ENCODE measurements at places on chromosomes 4 and X.

GRCh38 chrX:123199338-123199737 lies 15.3 kb downstream of the GRIA3 start:
- no peak for DNase-seq

GRCh38 chr4:1716065-1716945 lies 4.2 kb upstream of the SLBP start:
- no peak for DNase-seq

- no peak for DNase-seq
These were observed 83.2 kb upstream of the FAT1 start for GRCh38 chr4:186806679-186807421.

DNA sequence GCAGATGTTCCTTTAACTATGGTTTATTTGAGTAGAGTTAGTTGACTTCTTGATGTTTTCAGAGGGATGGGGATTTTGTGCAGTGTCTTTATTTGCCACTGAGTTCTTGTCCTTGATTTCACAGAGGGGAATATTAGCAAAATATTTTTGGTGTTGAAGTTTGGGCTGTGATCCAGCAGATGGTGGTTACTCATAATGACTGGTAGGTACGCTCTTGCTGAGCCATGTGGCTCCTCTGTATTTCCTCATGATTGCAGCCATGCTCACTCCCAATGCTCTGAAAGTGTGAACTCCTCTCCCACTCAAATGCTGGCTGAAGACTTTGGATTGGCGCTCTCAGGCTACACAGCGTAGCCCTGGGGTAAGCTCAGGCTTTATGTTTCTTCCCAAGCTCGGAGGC lies 77.7 kb downstream of the KLF8 start:
- no peak for DNase-seq

DNA sequence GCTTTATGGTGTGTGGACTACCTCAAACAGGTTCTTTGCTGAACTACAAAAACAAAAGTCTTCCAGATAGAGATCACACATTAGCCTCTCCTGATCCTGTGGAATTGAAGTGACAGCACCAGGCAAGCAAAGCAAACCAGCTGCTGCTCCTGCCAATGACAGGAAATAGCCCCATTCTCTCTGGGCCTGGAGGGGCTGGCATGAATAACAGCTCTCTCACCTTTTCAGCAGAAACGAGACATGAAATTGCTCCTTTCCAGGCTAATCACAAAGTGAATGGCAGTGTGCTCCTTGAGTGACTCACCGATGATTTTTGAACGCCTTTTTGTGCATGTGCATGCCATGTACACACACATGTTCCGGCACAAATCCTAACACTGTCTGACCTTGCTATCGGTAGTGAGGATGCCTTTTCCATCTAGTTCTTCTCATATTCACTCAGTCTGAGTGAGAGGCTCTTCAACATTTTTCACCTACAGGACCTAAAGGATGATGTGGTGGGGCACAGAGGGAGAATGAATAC lies 24.4 kb downstream of the MFAP3L start:
- DNase-seq = no peak

GRCh38 chrX:100663642-100664041 lies 19.6 kb downstream of the SRPX2 start:
- no peak for DNase-seq

DNA sequence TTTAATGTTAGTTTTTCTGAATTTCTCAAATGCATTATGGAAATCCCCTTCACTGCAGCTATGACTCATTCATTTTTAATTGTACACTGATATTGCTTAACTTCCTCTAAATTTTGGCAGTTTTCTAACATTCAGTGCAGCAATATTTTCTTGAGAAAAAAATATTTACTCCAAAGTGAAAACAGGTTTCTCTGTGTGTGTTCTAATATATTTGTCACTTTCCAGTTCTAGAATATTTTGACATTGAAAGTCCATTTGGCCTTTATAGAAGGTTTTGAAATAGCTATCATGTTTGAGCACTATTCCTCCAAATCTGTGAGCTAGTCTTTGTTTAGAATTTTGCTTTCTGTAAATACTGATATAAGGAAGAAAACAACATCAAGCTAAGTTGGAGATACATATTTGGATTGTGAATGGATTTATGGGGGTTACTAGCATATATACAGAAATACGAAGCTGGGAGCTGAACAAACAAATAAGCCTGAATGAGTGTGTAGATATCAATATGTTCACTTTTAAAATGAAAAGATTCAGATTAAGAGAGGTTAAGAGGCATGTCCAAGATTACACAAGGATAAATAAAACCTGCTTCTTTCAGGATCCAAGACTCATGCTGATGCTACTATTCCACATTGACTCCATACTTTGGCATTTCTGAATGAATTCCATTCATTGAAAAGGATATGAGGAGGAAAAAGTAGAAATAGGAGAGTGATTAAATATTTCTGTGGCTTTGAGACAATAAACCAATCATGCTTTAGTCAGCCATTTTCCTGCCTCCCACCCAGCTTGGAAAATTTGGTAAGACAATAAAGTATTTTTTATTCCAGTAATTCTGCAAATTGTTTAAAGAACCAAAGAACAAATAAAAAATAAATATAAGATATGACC lies 57.3 kb upstream of the SLIT2 start:
- DNase-seq = no peak

GRCh38 chrX:24264383-24264782 lies 49.5 kb downstream of the SUPT20HL2 start:
- DNase-seq = no peak

GRCh38 chr4:89752932-89753598 lies 83.9 kb downstream of the SNCA start:
- DNase-seq = peak; percentile 51

- no peak for DNase-seq
These were observed 10.0 kb downstream of the EPGN start for GRCh38 chr4:74318276-74318675.

- no peak for DNase-seq
These were observed 42.7 kb downstream of the CNOT6L start for GRCh38 chr4:77776182-77777134.

Measured in PC-9 (cell line).